Amygdala (tissue), 56 donors: ENCODE measurements at places on chromosomes 5 and 9.
A peak's percentile ranks its signal among the peaks of the same experiment; 100 is the strongest.

- no peak for DNase-seq
Measured at GRCh38 chr5:175772747-175773533, 98.4 kb upstream of the CPLX2 start.

DNA sequence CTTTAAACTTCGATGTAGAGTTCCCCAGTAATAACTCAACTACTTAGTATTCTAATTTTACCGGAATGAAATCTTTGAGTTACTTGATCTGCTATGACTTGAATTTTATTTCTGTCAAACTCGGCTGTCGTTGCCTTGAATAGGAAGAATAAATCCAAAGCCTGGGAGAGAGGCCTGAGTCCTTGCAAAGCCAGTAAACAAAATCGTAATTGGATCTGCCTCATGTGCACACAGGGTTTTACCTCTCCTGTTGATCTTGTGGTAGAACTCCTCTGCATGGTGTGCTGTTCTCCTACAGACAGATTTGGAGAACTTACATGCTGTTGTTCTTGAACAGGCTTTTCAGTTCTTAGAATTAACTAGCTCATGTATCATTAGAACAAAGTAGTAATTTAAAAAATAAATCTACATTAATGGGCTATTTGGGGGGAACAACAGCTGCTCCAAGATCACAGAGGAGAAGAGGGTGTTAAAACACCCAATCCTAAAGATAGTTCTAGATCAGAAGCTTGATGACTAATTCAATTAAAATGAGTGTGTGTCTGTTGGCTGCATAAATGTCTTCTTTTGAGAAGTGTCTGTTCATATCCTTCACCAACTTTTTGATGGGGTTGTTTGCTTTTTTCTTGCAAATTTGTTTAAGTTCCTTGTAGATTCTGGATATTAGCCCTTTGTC, 28.9 kb downstream of the HSPB3 start:
- DNase-seq, result no peak

- DNase-seq, result no peak
Measured at GRCh38 chr5:124891179-124891578, 144.7 kb upstream of the ZNF608 start.

DNA sequence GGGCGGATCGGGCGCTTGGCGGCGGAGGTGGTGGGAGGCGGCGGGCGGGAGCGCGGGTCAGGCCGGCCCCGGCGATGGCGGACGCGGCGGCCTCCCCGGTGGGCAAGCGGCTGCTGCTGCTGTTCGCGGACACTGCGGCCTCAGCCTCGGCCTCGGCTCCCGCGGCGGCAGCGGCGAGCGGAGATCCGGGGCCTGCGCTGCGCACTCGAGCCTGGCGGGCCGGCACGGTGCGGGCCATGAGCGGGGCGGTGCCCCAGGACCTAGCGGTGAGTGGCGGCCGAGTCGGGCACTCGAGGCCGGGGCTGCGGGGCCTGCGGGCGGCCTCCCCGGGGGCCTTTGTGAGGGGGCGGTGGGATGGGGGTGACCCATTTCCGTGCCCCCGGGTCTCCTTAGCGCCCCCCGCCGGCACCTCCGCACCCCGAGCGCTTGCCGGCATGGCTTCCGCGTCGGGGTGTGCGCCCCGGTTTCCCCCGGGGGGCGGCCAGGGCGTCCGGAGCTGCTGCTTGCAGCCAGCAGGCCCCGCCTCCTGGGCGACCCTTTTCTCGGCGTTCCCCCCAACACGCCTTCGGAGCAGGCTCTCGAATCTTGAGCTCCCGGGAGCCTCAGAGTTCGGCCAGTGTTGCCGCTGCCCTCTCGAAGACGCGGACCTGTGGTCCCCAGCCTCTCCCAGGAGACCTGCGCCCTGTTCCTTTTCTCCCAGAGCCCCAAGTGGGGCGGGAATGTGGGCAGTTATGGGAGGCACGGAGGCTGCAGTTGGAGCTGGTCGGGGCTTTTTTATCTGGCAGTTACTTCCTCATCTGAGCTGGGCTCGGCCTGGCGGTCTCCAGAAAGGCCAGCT, 456 bp downstream of the KDM3B start:
- DNase-seq, result peak; percentile 62

DNA sequence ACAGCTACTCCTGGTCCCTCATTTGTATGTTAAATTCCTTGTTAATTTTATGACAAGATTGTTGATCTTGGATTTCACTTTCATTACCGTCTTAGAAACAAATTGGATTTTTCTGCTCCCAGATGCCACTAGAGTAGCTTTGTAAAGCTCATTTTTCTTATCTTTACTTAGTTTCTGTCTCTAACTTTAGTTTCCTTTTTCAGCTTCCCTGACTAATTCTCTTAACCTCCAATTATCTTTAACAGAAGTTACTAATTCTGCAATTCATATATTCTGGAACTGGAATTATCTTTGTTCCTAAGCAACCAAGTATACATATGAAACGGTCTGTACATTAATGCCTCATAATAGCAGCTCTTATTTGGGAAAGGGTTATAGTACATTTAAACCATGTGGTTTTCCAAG, 16.7 kb downstream of the ITGA1 start:
- no peak for DNase-seq

DNA sequence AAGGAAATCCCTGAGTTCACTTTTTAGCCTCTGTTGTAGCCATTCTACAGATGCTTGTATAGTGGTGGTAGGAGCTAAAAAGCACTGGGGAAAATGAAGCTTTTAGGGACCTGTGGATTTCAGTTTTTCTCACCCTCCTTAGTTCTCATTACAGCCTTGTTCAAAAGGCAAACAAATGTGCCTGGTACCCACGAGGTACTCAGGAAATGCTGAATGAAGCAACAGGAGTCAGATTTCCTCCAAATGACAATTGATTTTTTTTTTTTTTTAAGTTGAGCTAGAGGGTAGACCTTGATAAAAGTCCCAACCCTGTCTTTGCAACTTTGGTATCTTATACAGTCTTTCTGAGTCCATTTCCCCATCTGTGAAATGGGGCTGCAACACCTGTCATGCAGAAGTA, 21.3 kb upstream of the TMOD1 start:
- DNase-seq, result no peak

- no peak for DNase-seq
Measured at GRCh38 chr5:150836703-150837102, 9.6 kb upstream of the IRGM start.

DNA sequence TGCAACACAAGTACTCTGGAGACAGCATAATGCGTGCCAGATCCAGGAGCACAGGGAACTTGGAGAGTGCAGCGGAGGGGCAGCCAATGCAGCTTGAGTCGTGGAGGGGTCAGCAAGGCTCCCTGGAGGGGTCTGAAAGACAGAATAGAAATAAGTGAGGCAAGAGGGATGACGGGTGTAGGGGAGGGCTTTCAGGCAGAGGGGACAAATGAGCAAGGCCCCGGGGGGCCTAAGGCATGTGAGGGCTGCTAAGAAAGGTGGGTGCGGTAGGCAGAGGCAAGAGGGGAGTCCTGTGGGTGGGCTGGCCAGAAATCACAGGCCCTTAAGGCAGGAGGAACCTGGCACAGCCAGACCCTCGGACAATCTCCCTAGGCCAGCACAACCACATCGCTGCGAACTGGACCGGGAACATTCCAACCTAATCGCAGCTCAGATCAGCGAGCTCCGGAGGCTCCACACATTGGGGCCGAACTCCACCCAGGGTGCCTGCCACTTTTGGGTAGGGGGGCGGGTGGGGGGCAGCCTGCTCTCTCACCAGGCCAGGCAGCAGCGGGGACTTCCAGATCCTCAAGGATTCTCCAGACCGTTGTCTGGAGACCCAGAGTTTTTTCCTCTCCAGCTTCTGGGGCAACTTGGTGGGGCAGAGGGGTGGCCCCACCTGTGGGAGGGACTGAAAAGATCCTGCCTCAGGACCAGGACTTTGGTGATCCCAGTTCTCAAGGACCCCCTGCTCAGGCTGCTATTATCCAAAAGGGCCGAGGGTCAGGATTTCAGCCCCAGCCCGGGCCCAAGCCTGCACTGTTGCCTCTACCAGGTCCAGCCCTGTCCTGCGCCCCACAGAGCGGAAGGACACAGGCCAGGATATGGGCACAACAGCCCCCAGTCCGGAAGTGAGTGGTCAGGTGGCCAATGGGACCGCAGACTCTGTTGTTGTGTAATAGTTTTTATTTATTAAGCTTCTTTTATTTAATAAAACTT, 22.7 kb upstream of the CYSTM1 start:
- no peak for DNase-seq

DNA sequence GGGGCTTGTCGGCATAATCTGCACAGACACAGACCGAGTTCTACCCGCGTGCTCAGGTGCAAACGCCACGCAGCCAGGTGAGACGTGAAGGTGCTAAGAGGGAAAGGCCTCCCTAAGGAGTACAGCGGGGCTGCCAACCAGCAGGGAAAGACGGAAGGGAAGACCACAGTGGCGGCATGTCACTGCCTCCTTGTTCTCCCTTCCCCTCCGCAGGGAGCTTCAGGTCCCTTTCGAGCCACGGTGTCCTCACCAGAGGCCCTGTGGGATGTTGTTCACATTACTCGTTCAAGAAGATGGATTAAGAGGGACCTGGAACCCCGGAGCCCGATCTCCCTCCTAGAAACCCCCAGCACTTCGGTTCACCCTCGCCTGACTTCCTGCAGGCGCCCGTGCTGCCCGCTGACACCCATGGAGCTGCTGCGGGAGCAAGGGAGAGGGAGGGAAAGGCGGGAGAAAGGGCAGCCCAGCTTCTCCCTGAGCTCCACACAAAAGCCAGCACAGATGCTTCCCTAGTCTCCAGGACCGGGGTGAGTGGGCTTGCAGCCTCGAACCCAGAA, 686 bp downstream of the BRD9 start:
- no peak for DNase-seq

DNA sequence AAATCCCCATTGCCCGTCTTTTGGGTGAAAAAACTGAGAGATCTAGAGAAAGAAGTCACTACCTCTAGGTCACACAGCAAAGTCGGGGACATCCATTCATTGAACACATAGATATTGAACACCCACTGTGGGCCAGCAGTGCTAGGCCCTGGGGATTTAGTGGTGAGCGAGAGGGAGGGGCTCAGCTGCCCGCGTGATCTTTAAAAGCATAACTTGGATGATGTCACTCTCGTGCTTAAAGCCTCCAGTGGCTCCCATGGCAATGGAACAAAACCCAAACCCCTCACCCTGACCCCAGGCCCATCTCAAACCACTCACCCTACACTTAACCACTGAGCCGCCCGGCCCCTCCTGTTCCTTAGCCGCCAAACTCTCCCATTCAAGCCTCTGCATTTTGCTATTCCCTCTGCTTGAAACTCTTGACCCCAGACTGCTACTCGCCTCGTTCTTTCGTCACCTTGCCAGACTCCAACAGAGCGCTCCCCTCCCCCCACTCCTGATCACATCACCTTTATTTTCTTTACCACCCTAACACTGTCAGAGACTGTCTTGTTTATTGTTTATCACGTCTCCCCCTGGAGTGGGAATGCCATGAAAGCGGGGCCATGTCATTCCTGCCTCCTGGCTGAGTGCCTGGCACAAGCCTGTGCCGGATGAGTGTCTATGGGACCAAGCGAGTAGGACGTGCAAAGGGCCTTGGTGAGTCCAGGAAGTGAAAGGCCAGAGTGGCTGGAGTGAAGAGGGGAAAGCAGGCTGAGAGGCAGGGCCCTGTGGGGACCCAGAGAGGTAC, 710 bp upstream of the PIP5KL1 start:
- no peak for DNase-seq

GRCh38 chr5:134526483-134527155, 1.1 kb downstream of the JADE2 start:
- peak; percentile 78 for DNase-seq

DNA sequence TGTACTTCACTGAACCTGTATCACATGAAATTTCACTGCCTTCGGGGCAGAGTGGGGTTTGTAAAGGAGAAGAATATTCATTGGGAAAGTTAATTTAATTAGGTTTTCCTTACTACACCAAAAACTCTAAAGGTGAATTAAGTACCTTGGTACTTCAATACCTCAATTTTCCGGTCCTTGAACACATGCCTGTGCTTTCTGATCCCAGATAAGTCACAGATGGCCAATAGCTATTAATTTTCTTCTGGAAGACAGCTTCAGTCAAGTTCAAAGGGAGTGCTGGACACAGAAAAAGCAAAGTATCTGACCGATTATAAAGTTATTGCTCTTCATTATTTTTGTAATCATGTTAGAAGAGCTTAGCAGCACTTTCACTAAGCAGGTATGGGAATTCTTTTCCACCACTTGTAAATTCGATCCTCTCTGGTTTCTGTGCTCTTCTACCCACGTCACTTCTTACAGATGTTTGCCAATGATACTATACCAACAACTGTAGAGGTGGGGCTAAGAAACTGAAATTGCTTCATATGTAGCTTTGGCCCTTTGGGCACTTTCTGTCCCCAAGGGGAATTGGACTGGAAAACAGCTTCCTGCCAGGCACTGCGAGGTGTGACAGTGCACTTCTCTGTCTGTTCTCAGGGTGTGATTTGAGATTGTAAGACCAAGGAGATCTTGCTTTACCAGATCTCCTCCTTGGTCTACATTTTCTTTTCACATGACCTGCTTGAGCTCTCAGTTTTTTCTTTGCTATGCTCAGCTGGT, 164.0 kb downstream of the CCDC192 start:
- DNase-seq, result no peak

DNA sequence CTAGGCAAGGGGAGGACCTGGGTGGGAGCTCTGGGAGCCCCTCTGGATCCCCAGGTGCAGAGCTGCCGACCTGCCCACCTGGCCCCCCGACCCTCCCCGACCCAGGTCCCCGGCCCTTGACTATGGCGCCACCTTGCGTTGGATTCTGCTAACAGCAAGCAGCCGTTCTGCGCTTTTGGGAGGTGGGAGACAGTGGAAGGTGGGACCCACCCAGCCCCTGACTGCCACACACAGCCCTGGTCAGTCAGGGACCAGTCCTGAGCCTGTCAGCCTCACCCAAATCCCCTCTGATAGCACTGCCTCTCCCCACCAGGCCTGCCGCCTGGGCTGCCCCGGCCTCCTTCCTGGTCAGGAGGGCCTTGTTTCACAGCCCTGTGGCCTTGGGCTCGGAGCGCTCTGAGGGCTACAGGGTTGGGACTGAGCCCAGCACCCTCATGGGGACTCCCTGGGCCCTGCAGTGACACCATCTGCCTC, 77.9 kb downstream of the HMCN2 start:
- DNase-seq, result no peak

DNA sequence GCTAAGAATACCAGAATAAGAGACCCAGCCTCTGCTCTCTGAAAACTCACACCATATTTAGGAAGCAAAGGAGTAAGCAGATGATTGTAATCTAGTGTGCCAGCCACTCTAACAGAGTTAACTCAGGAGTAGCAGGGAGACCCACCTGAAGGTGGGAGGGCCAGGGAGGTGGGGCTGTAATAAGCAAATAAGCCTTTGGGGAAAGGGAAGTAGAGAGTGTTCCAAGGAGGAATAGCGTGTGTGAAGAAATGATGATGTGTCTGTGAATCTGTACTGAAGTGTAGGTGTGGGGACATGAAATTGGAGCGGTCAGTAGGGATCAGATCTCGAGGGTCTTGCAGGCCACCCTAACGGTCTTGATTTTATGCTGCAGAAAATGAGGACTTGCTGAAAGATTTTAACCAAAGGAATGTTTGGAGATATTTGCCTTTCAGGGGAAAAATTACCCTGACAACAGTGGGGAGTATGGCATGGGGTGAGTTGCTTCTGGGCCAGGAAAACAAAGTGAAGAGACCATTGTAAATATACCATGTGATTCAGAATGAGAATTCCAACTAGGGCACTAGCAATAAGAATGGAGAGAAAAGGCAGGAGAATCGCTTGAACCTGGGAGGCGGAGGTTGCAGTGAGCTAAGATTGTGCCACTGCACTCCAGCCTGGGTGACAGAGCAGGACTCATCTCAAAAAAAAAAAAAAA, 44.1 kb upstream of the FSD1L start:
- DNase-seq, result no peak
